ENCODE measurements at places on chromosomes 12 and 14. TPM values are rescaled to one million over a fixed set of nuclear protein-coding genes. Genes with fewer than 3 reads are reported as not detected.

DNA sequence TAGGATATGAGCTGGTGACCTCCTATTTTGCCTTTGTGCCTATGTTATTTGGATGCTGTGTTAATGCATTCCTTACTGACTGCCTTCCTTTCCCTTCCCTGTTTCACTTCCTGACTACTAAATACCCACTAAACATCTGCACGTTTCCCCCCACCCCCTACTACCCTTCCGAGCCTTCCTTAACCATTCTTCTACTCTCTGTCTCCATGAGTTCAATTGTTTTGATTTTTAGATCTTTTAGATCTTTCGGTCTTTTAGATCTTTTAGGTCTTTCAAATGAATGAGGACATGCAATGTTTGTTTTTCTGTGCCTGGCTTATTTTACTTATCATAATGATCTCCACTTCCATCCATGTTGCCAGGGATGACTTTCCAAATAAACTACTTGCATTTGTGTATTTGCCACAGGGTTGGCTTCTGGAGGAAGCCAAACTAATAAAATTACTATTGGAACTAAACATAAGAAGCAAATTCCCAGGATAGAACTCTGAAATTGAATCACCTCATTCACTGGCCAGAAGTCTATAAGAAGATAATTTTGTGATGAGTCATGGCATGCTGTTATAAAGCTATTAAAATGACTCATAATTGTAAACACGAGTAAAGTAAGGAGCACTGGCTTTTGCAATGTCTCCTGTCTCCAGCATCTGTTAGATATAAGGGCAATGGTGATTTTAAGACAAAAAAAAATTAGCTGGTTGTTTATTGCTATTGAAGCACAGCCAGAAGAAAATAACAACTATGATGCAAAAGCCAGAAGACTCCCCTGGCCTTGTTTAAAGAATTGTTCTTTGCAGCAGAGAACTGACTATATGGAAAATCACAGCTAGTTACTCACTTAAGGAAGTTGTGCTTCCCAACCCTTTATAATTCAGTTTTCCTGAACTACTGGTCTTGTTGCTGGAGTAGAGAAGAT, 586.3 kb downstream of the LRFN5 start:
- DNase-seq = no peak

SPX gene
- total RNA-seq = 6.5 TPM

GRCh38 chr12:48933664-48934311, 8.5 kb upstream of the FKBP11 start:
- DNase-seq = no peak

GRCh38 chr14:35331605-35332516, 39.7 kb downstream of the PSMA6 start:
- no peak for DNase-seq

CPNE6 gene
- total RNA-seq = not detected

- no peak for DNase-seq
Measured at GRCh38 chr14:97354119-97354722, 557.0 kb downstream of the VRK1 start.

GRCh38 chr12:56115329-56115728, 1.1 kb upstream of the RPL41 start:
- DNase-seq = peak; percentile 53

DNA sequence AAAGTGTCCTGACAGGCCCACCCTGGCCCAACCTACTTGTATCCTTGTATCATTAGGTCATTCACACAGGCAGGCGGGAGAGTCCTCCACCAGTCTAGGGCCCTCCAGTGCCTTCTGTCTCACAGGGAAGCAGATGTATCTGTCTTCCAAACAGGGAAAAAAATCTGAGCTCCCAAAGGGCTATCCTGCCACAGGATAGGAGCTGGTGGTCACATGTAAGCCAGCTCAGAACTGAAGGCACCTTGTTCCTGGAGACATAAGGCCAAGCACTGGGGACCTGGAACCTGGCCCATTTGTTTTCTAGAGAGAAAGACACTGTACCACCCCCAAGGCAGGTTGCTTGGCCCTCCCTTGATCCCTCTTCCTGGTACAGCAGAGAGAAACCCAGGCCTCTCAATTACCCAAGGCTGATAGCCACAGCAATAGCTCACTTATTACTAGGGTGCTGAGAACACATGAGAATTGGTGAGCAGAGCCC, 19.4 kb upstream of the PLEKHH1 start:
- DNase-seq = no peak

DNA sequence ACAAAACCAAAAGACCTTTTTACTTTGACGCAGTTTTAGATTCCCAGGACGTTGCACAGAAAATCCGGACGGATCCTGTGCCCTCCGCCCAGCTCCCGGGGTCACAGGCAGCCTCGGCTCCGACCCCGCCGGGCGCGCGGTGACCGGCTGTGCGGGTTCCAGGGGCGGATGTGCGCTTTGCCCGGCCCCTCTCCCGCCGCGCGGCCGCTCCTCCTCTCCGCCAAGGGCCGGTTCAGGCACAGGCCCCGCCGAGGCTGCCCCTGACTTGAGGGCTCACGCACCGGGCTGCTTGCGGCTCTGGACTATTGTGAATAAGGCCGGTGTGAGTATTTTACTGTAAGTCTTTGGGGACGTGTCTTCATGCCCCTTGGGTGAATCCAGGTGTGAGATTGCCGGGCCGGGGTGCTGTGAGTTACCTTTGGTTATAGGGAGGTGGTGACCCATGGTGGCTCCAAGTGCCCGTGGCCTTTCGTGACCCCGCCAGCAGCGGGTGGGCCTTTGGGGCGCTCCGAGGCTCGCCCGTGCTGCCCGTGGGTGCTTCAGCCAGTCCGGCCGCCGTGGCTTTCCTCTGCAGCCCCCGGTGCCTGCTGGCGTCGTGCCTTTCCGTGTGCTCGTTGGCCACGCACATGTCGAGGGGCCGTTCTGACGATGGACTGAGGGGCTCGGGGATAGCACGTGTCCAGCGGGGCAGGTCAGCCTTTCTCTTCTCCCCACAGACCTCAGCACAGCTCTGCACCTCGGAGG, 45.9 kb downstream of the NOC4L start:
- DNase-seq = no peak

DNA sequence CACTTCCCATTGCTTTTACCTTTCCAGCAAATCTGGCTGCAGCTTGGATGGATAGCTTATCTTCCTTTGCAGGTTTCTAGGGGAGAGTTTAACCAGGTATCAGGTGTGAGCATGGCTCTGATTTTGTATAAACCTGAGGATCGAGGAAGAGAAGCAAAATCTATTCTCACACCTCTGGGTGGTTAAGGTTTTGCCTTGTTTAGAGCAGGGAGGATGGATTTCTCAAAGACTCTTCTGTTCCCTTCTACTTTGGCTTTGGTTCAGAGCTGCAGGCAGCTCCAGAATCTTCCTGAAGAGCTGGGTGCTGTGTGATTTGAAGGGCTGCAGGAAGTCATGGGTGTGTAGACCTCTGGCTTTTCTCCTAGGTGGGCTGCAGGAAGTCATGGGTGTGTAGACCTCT, 1.7 kb downstream of the JDP2 start:
- no peak for DNase-seq
